Sciatic nerve (tissue), 2 donors: ENCODE measurements at places on chromosomes 16 and 17. TPM values are rescaled to one million over a fixed set of nuclear protein-coding genes. Genes with fewer than 3 reads are reported as not detected.

ITGA2B gene
- total RNA-seq: 6.2 TPM

PRAC2 gene
- not detected for total RNA-seq

COIL gene
- 13.7 TPM for total RNA-seq

SLFN12L gene
- total RNA-seq: 6.0 TPM

SLC22A31 gene
- 0.98 TPM for total RNA-seq

KRTAP4-6 gene
- total RNA-seq: not detected

CLDN6 gene
- total RNA-seq: not detected

NEUROD2 gene
- total RNA-seq: not detected

NXN gene
- 44.3 TPM for total RNA-seq

NDRG4 gene
- 7.4 TPM for total RNA-seq
